ENCODE measurements at places on chromosomes 1 and 21.

GRCh38 chr1:17370618-17371017, 1.4 kb upstream of the PADI6 start:
- no peak for DNase-seq

DNA sequence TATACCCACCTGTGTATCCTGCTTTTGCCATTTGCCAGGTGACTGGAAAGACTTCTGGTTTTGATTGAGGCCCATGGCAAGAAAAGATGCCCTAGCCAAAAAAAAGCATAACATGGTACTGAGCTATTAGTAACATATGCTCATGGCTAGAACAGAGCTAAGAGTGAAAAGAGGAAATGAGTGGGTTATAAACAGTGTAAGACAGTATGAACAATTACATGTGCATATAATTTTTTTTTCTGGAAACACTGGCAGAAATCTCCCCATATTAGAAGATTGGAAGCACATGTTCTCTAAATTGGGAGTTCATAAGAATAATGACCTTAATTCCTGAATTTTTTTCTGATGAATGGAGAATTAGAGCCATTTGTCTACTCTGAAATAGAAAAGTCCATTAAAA, 41.2 kb upstream of the PDC start:
- no peak for DNase-seq

DNA sequence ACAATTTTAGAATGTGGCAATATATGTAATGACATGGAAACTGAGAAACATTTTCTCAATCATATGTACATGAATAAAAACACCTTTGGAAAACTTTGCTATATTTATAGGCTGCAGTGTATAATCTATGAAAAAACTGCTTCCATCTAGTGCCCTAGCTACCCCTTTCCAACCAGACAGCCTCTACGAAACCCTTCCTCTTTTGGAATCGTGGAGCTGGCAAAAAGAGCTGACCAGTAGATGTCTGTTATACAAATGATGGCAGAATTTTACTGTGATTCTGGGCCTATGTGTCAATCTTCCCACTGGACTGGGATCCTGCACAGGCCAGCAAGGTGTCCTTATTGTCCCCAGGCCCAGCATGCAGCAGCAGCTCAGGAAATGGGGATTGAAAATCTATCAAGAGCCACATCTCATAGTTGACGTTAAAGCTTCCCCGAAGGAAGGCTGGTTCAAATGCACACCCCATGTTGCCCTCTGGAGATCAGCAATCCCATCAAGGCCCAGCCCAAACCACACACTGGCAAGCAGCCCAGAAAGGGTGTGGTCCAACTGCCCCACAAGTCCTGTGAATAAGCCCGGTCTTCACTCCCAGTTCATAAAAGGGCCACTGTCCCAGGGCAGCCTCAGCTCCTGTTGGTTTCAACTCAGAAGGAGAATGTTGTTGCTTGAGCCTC, 8.8 kb upstream of the FAM20B start:
- DNase-seq: no peak

- no peak for DNase-seq
These were observed 175.4 kb downstream of the ZBTB18 start for GRCh38 chr1:244226435-244226834.

DNA sequence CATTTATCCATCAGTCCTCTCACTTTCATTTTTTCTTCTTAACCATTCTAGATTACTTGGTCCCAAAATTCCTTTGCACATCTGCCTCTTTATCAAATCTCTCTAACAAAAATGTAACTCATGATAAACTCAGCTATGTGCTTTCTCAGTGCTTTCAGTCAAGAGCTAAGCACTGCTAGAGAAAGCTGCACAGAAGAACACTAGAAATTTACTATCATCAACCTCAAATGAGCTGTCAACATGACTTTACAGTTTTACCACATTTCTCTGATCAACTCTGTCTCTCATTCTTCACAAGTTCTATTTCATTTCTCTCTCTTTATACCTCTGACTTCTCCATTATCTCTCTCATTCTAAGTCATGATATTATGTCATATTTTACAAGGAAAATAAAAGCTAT, 54.2 kb upstream of the PRKACB start:
- DNase-seq: no peak

GRCh38 chr1:78070210-78070609, 24.4 kb downstream of the GIPC2 start:
- no peak for DNase-seq

Data from T-helper 1 cell (primary cell).